ENCODE measurements at places on chromosomes 4 and X.

- DNase-seq: no peak
Observed at GRCh38 chrX:150508451-150509367, 59.7 kb upstream of the MTM1 start.

GRCh38 chr4:139794158-139794954 lies 128.7 kb downstream of the MGST2 start:
- no peak for DNase-seq

GRCh38 chrX:65488495-65488894 lies 46.1 kb downstream of the LAS1L start:
- no peak for DNase-seq

- no peak for DNase-seq
Observed at GRCh38 chr4:153227469-153228075, 23.3 kb downstream of the TRIM2 start.

DNA sequence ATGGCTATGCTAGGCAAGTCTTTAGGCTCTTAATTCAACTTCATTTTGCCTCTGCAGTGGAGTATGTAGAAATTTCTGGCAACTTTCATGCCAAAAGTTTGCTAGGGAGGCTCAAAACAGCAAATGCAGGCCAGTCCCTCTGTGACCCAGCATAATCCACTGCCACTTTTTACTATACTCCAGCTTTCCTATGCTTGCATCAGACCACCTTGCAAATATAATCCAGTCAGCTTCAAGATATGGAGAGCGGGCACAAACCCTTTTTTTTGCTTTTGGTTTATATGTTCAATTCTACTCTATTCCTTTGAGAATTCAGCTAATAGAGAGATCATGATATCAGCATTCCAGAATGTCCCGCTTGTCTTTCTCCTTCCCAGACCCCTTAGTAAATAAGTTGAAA lies 192.0 kb upstream of the PABPC4L start:
- DNase-seq: no peak

- no peak for DNase-seq
Observed at GRCh38 chrX:29851857-29852605, 363.3 kb upstream of the MAGEB2 start.

- DNase-seq: no peak
Observed at GRCh38 chr4:158176776-158177175, 4.0 kb upstream of the GASK1B start.

GRCh38 chr4:127421437-127421836 lies 211.3 kb upstream of the INTU start:
- no peak for DNase-seq

GRCh38 chr4:88143504-88143903 lies 14.9 kb downstream of the ABCG2 start:
- DNase-seq: no peak
